ENCODE measurements at places on chromosomes 4 and X. TPM values are rescaled to one million over a fixed set of nuclear protein-coding genes. Genes with fewer than 3 reads are reported as not detected.

PDGFRA gene
- total RNA-seq = 133 TPM

DNA sequence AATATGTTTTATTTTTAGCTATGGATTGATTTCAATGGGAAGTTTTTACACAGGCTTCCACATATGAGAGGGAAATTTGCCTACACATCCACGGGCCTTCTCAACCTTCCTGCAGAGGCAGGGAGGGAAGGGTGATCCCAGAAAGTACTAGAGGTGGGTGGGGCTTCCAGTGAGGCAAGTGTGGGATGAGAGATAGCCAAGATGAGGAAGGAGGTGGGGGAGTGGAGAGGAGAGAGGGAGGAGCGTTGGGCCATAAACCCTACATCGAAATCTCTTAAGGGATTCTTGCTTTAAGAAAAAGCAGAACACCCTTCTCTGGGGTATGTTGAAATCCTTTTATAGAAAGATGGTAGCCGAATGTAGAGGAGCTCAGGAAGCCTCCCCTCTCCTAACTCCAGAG lies 19.0 kb downstream of the NKX6-1 start:
- peaks cover 16% of the 10 kb centered on the region for H3K27me3 ChIP-seq
- no peak overlapping the region for H3K27ac ChIP-seq
- peaks cover 12% of the 10 kb centered on the region for H3K4me1 ChIP-seq
- no peak for DNase-seq

LAP3 gene
- total RNA-seq = 83.3 TPM

ARAP2 gene
- 25.3 TPM for total RNA-seq

CXorf49 gene
- total RNA-seq = not detected

GRCh38 chrX:113157496-113157895 lies 316.9 kb upstream of the AMOT start:
- H3K4me3 ChIP-seq = no peak overlapping the region
- H3K4me1 ChIP-seq = no peaks in the 10 kb centered on the region
- no peaks in the 10 kb centered on the region for H3K27me3 ChIP-seq
- DNase-seq = no peak
- H3K36me3 ChIP-seq = no peaks in the 10 kb centered on the region

DNA sequence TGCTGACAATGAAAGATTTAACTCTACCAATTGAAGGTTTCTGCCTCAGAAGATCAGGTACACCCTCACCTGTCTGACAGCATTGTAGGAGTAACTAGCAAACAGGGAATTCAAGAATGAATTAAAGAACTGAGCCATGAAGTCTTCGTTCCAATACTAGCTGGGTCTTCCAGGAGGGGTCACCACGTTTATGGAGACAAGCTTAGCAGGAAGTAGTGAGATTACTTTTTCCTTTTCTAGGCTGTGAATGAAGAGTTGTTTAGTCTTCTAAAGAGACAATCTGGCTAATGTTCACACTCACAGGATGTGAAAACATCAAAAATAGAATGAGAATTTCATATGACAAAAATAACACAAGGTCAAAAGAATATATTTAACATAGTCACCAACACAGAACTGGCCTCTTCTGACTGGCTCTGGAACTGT lies 54.9 kb downstream of the REELD1 start:
- no peak for DNase-seq
- H3K27ac ChIP-seq = no peak overlapping the region
- no peaks in the 10 kb centered on the region for H3K36me3 ChIP-seq
- no peaks in the 10 kb centered on the region for H3K4me1 ChIP-seq
- no peak overlapping the region for H3K4me3 ChIP-seq
- H3K27me3 ChIP-seq = no peaks in the 10 kb centered on the region

GRCh38 chr4:114642173-114642780 lies 43.7 kb downstream of the UGT8 start:
- no peaks in the 10 kb centered on the region for H3K27me3 ChIP-seq
- DNase-seq = no peak
- H3K4me1 ChIP-seq = no peaks in the 10 kb centered on the region
- no peak overlapping the region for H3K4me3 ChIP-seq
- no peaks in the 10 kb centered on the region for H3K36me3 ChIP-seq

- H3K4me3 ChIP-seq = no peak overlapping the region
- no peaks in the 10 kb centered on the region for H3K4me1 ChIP-seq
These were observed 99.1 kb upstream of the FAM47C start for GRCh38 chrX:36908801-36909675.

DNA sequence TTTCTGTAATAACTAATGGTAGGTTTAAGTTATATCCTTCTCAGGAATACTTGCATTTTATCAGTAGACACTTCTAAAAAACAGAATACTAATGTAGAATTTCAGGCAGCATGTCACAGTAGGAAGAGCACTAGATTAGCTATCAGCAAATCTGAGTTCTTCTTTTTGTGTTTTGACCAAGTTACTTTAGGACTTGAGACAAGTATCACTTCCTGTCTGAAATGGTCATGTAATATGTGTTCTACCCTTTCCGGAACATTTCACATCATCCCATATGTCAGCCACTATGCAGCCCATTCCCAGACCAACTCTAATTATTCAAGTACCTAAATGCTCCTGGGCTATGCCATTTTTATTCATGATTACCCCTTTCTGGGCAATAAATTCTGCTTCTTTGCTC lies 401.8 kb upstream of the RPS6KA3 start:
- no peak for DNase-seq
- no peaks in the 10 kb centered on the region for H3K36me3 ChIP-seq
- H3K4me1 ChIP-seq = no peaks in the 10 kb centered on the region
- no peak overlapping the region for H3K27ac ChIP-seq
- no peak overlapping the region for H3K4me3 ChIP-seq
- H3K27me3 ChIP-seq = no peaks in the 10 kb centered on the region
